ENCODE measurements at places on chromosomes 1 and 21.
A peak's percentile ranks its signal among the peaks of the same experiment; 100 is the strongest.

DNA sequence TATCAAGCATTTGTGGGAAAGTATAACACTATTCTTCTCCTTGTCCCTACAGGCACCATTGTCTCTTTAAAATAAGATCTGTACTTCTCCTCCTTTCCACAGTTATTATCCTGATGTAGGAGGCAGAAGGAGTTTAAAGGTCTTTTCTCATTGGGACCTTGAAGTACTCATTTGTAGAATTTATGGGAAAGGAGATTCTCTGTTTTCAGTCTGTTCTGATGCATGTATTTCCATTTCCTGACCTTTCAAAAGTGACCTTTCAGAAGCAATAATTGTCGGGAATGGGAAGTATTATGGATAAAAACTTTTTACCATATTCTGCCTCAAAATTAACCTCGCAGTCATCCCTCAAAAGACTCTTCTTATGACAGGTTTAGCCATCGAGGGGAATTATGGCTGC lies 224.8 kb downstream of the CTH start:
- peaks cover 3% of the 10 kb centered on the region for H3K27me3 ChIP-seq
- H3K27ac ChIP-seq, result no peak overlapping the region
- H3K4me1 ChIP-seq, result no peaks in the 10 kb centered on the region
- no peak for DNase-seq
- H3K4me3 ChIP-seq, result no peak overlapping the region

- no peak overlapping the region for H3K4me3 ChIP-seq
- H3K27me3 ChIP-seq, result peaks cover 3% of the 10 kb centered on the region
- DNase-seq, result no peak
- H3K36me3 ChIP-seq, result no peaks in the 10 kb centered on the region
These were observed 63.1 kb downstream of the PLPPR4 start for GRCh38 chr1:99327357-99327756.

DNA sequence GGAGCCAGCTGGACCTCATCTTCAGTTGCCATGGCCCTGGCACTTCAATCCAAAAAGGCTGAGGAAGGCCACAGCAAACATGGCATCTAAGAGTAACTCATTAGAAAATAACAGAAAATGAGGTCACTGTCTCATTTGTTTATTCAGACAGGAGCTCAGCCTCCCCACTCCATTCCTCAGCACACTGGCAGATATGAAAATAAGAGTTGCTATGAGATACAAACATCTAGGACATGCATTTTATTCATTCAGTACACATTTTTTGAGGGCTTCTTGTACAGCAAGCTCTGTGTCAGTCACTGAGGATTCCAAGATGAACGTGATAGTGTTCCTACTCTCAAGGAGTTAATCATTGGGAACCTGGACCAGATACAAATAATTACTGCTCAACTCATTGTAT lies 32.7 kb upstream of the TMEM125 start:
- no peak overlapping the region for H3K4me3 ChIP-seq
- H3K27me3 ChIP-seq, result peaks cover 31% of the 10 kb centered on the region
- DNase-seq, result no peak
- H3K4me1 ChIP-seq, result peaks cover 4% of the 10 kb centered on the region
- no peaks in the 10 kb centered on the region for H3K36me3 ChIP-seq

DNA sequence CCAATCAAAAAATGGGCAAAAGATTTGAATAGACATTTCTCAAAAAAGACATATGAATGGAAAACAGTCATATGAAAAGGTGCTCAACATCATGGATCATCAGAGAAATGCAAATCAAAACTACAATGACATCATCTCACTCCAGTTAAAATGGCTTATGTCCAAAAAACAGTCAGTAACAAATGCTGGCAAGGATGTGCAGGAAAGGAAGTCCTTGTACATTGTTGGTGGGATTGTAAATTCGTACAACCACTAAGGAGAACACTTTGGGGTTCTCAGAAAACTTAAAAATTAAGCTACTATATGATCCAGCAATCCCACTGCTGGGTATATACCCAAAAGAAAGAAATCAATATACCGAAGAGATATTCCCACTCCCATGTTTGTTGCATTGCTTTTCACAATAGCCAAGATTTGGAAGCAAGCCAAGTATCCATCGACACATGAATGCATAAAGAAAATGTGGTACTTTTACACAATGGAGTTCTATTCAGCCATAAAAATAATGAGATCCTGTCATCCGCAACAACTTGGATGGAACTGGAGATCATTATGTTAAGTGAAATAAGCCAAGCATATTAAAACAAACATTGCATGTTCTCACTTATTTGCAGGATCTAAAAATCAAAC lies 17.9 kb downstream of the GBP5 start:
- H3K27me3 ChIP-seq, result peaks cover 2% of the 10 kb centered on the region
- H3K36me3 ChIP-seq, result no peaks in the 10 kb centered on the region
- no peak overlapping the region for H3K4me3 ChIP-seq
- DNase-seq, result no peak
- no peaks in the 10 kb centered on the region for H3K4me1 ChIP-seq

DNA sequence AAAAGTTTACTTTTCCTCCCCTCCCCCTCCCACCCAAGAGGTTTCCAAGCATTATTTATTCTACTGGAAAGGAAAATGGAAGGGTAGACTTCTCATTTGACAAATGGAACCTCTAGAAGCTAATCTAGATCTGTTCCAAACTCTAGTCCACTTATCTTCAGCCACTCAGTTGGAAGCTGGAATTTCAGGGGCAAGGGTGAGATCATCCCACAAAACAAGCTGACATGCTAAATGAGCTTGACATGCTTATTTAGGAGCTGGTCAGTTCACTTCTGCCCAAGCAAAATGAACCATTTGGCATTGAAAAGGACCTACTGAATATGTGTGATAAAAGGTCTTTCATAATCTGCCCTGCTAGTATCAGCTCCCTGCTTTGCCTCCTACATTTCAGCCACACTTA lies 5.0 kb downstream of the LRRC41 start:
- H3K4me3 ChIP-seq, result no peak overlapping the region
- peaks cover 32% of the 10 kb centered on the region for H3K4me1 ChIP-seq
- H3K27ac ChIP-seq, result peak overlapping the region; percentile 10
- no peak for DNase-seq
- H3K36me3 ChIP-seq, result peaks cover 42% of the 10 kb centered on the region
- H3K27me3 ChIP-seq, result no peaks in the 10 kb centered on the region

- H3K27me3 ChIP-seq, result peaks cover 4% of the 10 kb centered on the region
- H3K36me3 ChIP-seq, result peaks cover 1% of the 10 kb centered on the region
- H3K4me1 ChIP-seq, result peaks cover 9% of the 10 kb centered on the region
- H3K4me3 ChIP-seq, result no peak overlapping the region
- DNase-seq, result no peak
These were observed 445.1 kb downstream of the AJAP1 start for GRCh38 chr1:5099558-5099957.

DNA sequence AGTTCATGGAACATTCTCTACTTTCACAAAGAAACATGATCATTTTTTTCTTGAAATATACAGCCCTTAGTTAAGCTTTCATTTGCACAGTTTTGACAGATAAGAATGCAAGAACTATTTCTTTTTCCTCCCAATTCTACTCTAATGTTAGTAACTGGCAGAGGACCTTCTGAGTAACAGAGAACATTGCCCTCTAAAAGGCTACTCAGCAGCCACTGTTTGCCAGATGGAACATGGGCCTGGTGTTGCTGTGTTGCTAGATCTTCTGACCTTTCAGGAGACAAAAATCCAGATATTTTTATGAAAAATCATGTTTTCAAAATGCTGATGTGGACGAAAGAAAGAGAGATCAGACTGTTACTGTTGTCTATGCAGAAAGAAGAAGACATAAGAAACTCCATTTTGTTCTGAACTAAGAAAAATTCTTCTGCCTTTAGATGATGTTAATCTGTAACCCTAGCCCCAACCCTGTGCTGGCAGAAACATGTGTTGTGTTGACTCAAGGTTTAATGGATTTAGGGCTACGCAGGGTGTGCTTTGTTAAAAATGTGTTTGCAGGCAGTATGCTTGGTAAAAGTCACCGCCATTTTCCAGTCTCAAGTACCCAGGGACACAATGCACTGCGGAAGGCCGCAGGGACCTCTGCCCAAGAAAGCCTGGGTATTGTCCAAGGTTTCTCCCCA lies 2.9 kb upstream of the PRDX6 start:
- no peak for DNase-seq
- H3K27me3 ChIP-seq, result no peaks in the 10 kb centered on the region
- peak overlapping the region; percentile 54 for H3K4me3 ChIP-seq

- no peak within 1 kb of the TSS for H3K27ac ChIP-seq
- H3K4me1 ChIP-seq, result peaks cover 5% of the 10 kb centered on the region
- DNase-seq, result peak; percentile 60
- H3K4me3 ChIP-seq, result peak within 1 kb of the TSS; percentile 72
- peaks cover 65% of the 10 kb centered on the region for H3K27me3 ChIP-seq
These were observed at the start of gene NPHS2 for GRCh38 chr1:179575497-179576314. Gene NPHS2, minus strand, starts transcription at chr1:179575948. Its CDS starts 84 bp downstream, at chr1:179575864.

- H3K27me3 ChIP-seq, result no peaks in the 10 kb centered on the region
- DNase-seq, result no peak
- no peak overlapping the region for H3K27ac ChIP-seq
- no peaks in the 10 kb centered on the region for H3K4me1 ChIP-seq
- no peak overlapping the region for H3K4me3 ChIP-seq
- H3K36me3 ChIP-seq, result peaks cover 34% of the 10 kb centered on the region
These were observed 30.4 kb downstream of the ARID4B start for GRCh38 chr1:235297579-235297978.

GRCh38 chr1:167328306-167328815 lies 107.7 kb downstream of the POU2F1 start:
- no peak overlapping the region for H3K4me3 ChIP-seq
- H3K36me3 ChIP-seq, result peaks cover 34% of the 10 kb centered on the region
- H3K27me3 ChIP-seq, result no peaks in the 10 kb centered on the region

- no peaks in the 10 kb centered on the region for H3K27me3 ChIP-seq
- no peak overlapping the region for H3K4me3 ChIP-seq
- no peak for DNase-seq
- no peaks in the 10 kb centered on the region for H3K4me1 ChIP-seq
- H3K27ac ChIP-seq, result no peak overlapping the region
- peaks cover 22% of the 10 kb centered on the region for H3K36me3 ChIP-seq
These were observed 77.0 kb upstream of the IRF2BP2 start for GRCh38 chr1:234687011-234687410.

GRCh38 chr1:164640686-164641352 lies 81.8 kb downstream of the PBX1 start:
- peaks cover 69% of the 10 kb centered on the region for H3K36me3 ChIP-seq
- H3K4me3 ChIP-seq, result no peak overlapping the region
- H3K27ac ChIP-seq, result peak overlapping the region; percentile 63

DNA sequence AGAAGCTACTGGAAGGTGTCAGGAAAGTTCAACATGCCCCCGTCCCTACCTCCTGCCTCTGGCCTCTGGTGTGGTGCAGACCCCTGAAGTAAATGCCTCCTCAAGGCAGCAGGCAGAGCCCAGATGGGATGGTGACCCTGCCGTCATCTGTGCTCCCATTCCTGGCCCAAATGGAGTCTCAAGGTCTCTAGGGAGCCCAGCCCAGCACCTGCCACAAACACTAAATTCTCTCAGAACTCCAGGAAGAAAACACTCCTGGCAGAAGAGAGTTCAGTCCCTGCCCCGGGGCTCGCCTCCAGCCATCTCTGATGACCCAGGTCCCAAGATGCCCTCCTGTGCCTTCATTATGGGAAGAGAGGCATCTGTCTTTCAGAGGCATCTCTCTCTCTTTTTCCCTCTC lies 261.6 kb upstream of the TMEM51 start:
- H3K36me3 ChIP-seq, result peaks cover 6% of the 10 kb centered on the region
- no peak overlapping the region for H3K27ac ChIP-seq
- no peak for DNase-seq
- peaks cover 11% of the 10 kb centered on the region for H3K27me3 ChIP-seq
- no peak overlapping the region for H3K4me3 ChIP-seq

DNA sequence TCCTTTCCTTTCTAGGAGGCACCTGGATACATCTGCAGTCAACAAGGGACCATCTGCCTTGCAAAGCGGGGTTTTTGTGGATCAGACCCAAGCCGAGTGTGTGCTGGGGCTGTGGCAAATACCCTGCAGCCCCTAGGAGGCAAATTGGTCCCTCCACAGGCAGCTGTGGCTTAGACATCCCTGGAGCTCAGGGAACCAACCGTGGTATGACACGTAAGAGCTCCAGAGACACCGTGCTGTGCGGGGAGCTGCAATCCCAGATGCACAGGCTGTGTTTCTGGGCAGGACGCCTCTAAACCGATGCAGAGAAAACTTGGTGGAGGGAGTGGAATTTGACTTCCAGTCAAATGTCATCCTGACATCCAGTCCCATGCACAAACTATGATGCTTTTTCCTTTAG lies 141.5 kb downstream of the KAZN start:
- peaks cover 6% of the 10 kb centered on the region for H3K36me3 ChIP-seq
- H3K27me3 ChIP-seq, result peaks cover 16% of the 10 kb centered on the region
- H3K4me1 ChIP-seq, result peaks cover 69% of the 10 kb centered on the region
- no peak for DNase-seq

- no peaks in the 10 kb centered on the region for H3K4me1 ChIP-seq
- no peaks in the 10 kb centered on the region for H3K36me3 ChIP-seq
- DNase-seq, result peak; percentile 3
These were observed 16.5 kb downstream of the CCDC30 start for GRCh38 chr1:42479621-42480020.

DNA sequence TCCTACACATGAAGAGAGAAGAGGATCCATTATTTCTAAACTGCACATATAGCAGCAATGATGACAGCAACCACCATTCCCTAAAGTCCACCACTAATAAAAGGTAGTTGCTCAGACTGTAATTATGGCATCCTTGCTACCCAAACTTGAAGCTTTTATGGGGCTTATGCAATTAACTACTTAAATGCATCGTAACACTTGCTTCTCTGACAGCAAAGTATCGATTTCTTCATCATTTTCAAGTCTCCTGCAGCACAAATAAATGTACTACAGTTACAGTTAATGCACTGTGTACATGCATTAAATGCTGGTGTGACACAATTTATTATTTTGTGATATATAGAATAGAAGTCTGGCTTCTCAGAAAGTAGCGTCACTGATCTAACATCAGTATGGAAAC lies 241.7 kb downstream of the USH2A start:
- no peak overlapping the region for H3K27ac ChIP-seq
- DNase-seq, result no peak
- H3K4me1 ChIP-seq, result peaks cover 41% of the 10 kb centered on the region
- no peak overlapping the region for H3K4me3 ChIP-seq

DNA sequence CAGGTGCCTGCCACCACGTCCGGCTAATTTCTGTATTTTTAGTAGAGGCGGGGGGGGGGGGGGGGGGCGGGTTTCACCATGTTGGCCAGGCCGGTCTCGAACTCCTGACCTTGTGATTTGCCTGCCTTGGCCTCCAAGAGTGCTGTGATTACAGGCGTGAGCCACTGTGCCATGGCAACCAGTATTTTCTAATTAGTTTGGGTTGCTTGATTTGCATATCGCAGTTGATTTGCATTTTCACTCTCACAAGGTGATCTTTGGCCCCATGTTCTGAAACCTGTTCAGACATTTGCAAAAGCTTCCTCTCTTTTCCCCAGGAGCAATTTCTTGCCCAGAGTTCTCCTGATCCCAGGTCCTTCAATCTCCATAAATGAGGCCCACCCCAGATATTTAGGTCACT lies 1.7 kb downstream of the TOR3A start:
- H3K27ac ChIP-seq, result no peak overlapping the region
- H3K27me3 ChIP-seq, result peaks cover 5% of the 10 kb centered on the region
- peaks cover 6% of the 10 kb centered on the region for H3K36me3 ChIP-seq
- peak overlapping the region; percentile 74 for H3K4me3 ChIP-seq
- H3K4me1 ChIP-seq, result peaks cover 29% of the 10 kb centered on the region
